Activated CD4-positive, alpha-beta memory T cell treated with anti-CD3 and anti-CD28 coated beads, Interleukin-2, amount 10 ng/mL, durations not matched to agents 7 days and 5 days (primary cell): ENCODE measurements at places on chromosomes 2 and 18. TPM values are rescaled to one million over a fixed set of nuclear protein-coding genes. Genes with fewer than 3 reads are reported as not detected.

Gene DTNA
- 0.33 TPM for total RNA-seq

Gene GRHL1
- total RNA-seq = 1.2 TPM

Gene ATOH8
- total RNA-seq = 0.55 TPM

Gene UBXN2A
- total RNA-seq = 12.3 TPM

Gene STAT4
- 122 TPM for total RNA-seq

Gene SALL3
- total RNA-seq = not detected

Gene ANKRD30B
- total RNA-seq = not detected

Gene UBE2F
- 77.5 TPM for total RNA-seq

Gene GPR45
- not detected for total RNA-seq

Gene MC4R
- not detected for total RNA-seq

Gene PSMA8
- total RNA-seq = 0.60 TPM

Gene CCDC68
- 0.13 TPM for total RNA-seq

Gene TDRD15
- total RNA-seq = 0.05 TPM

Gene BMP10
- 0.18 TPM for total RNA-seq

Gene POTEC
- not detected for total RNA-seq

Gene ABCG8
- total RNA-seq = not detected

Gene SP110
- total RNA-seq = 128 TPM

Gene MEP1B
- total RNA-seq = 0.13 TPM

Gene NRP2
- total RNA-seq = 2.3 TPM

Gene TUBA4B
- not detected for total RNA-seq

Gene GREB1L
- not detected for total RNA-seq
